ENCODE measurements at places on chromosomes 6 and 20.
A peak's percentile ranks its signal among the peaks of the same experiment; 100 is the strongest.

GRCh38 chr20:19944772-19945459, 72.2 kb upstream of the NAA20 start:
- DNase-seq, result no peak

GRCh38 chr6:147390909-147391536, 117.5 kb upstream of the SAMD5 start:
- no peak for DNase-seq

DNA sequence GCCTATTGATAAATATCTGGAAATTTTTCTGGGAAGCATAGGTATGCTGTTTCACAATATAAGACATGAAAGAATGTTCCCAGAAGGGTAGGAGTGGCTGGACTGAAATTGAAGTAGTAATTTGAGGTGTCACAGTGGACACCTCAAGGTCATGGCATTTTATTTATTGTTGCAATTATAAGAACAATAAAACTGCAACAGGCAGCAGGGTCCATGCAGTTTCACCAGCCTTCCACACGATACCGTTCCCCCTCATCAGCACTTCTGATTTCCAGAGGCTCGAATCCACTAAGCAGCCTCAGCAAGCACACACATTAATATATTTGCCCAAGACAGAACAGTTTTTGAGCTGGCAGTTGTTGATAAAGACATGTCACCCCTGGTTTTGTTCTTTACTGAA, 1037.4 kb downstream of the KIF16B start:
- no peak for DNase-seq

DNA sequence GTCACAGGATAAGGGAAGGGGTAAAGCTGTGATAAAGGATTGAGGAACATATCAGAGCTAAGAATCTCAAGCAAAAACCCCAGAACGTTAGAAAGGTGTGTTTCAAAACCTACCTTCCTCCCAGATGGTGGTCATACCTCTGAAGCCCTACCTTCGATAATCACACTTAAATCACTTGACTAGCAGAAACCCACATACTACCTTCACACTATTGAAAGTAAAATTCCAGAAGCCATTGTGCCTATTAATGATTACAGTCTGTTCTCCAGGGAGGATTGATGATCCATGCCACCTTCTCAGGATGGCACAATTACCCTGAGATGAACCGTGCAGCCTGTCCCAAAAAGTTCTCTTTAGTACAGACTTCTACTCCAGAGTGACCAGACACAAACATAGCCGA, 72.3 kb upstream of the SOX4 start:
- DNase-seq, result no peak

DNA sequence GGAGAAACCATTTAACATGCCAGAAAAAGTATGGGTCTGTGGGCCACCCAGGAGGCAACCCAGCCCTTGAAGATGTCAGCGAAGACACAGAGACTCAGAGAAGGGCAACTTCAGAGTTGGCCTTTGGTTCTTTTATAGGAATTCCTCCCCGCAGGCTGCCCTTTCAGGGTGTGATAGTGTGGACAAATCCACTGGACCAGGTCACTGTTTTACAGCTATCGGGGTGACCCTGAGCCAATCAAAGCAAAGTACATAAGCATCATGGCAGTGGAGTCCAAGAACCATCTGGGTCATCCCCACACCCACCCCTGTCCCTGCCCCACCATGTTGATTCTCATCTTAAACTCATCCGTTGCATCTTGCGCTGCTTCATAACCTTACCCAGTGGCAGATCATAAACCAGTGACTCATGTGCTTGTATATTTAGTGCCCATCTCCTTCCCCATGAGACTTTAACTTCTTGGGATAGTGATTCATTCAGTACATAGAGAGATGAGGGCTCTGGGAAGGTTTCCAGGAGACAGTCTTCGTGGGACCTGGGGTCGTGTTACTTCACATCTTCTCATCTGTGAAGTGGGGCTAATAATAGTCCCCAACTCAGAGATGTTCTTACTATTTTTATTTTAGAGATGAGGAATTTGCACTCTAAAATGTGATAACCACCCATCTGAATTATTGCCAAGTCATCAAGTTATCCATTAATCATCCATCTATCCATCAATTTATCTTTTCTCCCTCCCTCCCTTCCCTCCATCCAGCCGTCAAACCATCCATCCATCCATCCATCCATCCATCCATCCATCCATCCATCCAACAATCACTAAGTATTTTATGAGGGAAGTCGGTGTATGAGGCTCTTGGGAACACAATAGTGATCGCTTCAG, 51.0 kb downstream of the EDN3 start:
- DNase-seq, result no peak

- no peak for DNase-seq
These were observed 45.0 kb downstream of the TIAM2 start for GRCh38 chr6:155040154-155040553.

- peak; percentile 13 for DNase-seq
These were observed 36.3 kb downstream of the RNF146 start for GRCh38 chr6:127302728-127303660.

GRCh38 chr20:41352666-41353065, 12.0 kb downstream of the LPIN3 start:
- DNase-seq, result no peak

- DNase-seq, result no peak
These were observed 10.2 kb downstream of the CASS4 start for GRCh38 chr20:56422076-56422823.
